ENCODE measurements at places on chromosomes 3 and 15. TPM values are rescaled to one million over a fixed set of nuclear protein-coding genes. Genes with fewer than 3 reads are reported as not detected.

The GP5 gene
- 0.05 TPM for total RNA-seq

The COL6A5 gene
- total RNA-seq, result not detected

The KLHL6 gene
- 3.0 TPM for total RNA-seq

The PLSCR2 gene
- 0.43 TPM for total RNA-seq

The DOCK3 gene
- total RNA-seq, result 0.60 TPM

The SLC22A13 gene
- total RNA-seq, result 0.48 TPM

The RPL29 gene
- 657 TPM for total RNA-seq

The MED12L gene
- 0.60 TPM for total RNA-seq

The CFAP100 gene
- not detected for total RNA-seq

The SPRED1 gene
- total RNA-seq, result 35.1 TPM

The YEATS2 gene
- total RNA-seq, result 23.6 TPM

The ANKRD34C gene
- total RNA-seq, result 0.14 TPM

The CCR8 gene
- not detected for total RNA-seq

The DPPA2 gene
- total RNA-seq, result not detected

The CLDN11 gene
- 41.5 TPM for total RNA-seq

The SERPINI2 gene
- not detected for total RNA-seq

The NTRK3 gene
- 94.1 TPM for total RNA-seq

The CNTN4 gene
- 66.5 TPM for total RNA-seq

The IGSF10 gene
- total RNA-seq, result 2.2 TPM

The TMEM212 gene
- total RNA-seq, result not detected

The PRTG gene
- 1.0 TPM for total RNA-seq

The TLR9 gene
- 0.46 TPM for total RNA-seq

The TIGIT gene
- total RNA-seq, result 0.48 TPM

The CCR9 gene
- total RNA-seq, result not detected

The MCTP2 gene
- total RNA-seq, result 8.2 TPM

The APEH gene
- total RNA-seq, result 52.5 TPM

The THSD4 gene
- total RNA-seq, result 18.8 TPM

The VGLL3 gene
- 87.2 TPM for total RNA-seq

The GOLGA6L7 gene
- not detected for total RNA-seq

The CLEC3B gene
- total RNA-seq, result 136 TPM

The CCDC54 gene
- total RNA-seq, result not detected

The OR5K3 gene
- not detected for total RNA-seq

The PEAK1 gene
- 78.6 TPM for total RNA-seq

The PLS1 gene
- total RNA-seq, result not detected

The CCDC39 gene
- 0.90 TPM for total RNA-seq

The CILP gene
- total RNA-seq, result 9.6 TPM

The GPR62 gene
- total RNA-seq, result not detected

The PPARG gene
- 15.4 TPM for total RNA-seq

The UBAP1L gene
- 3.7 TPM for total RNA-seq

The C3orf20 gene
- total RNA-seq, result 0.10 TPM

The ITGB5 gene
- total RNA-seq, result 250 TPM

The IMPG2 gene
- total RNA-seq, result 0.65 TPM

The CAMK2N2 gene
- total RNA-seq, result 0.24 TPM

The GDPGP1 gene
- 5.9 TPM for total RNA-seq

The PATL2 gene
- 2.2 TPM for total RNA-seq

The BMF gene
- total RNA-seq, result 3.0 TPM

The ADAMTS7 gene
- 6.7 TPM for total RNA-seq

The ABI3BP gene
- 470 TPM for total RNA-seq

The ACKR2 gene
- 17.0 TPM for total RNA-seq

The PLSCR5 gene
- total RNA-seq, result not detected

The IL17RD gene
- total RNA-seq, result 22.9 TPM

The WDR5B gene
- 4.0 TPM for total RNA-seq

The HOMER2 gene
- total RNA-seq, result 3.0 TPM

The DNAH12 gene
- total RNA-seq, result 0.19 TPM

The MUSTN1 gene
- 78.5 TPM for total RNA-seq

The GALNT15 gene
- 130 TPM for total RNA-seq

The IGF1R gene
- total RNA-seq, result 50.1 TPM

The KY gene
- 3.2 TPM for total RNA-seq

The SUSD5 gene
- 3.7 TPM for total RNA-seq
